T-helper 2 cell (primary cell): ENCODE measurements at places on chromosomes 4 and X.

DNA sequence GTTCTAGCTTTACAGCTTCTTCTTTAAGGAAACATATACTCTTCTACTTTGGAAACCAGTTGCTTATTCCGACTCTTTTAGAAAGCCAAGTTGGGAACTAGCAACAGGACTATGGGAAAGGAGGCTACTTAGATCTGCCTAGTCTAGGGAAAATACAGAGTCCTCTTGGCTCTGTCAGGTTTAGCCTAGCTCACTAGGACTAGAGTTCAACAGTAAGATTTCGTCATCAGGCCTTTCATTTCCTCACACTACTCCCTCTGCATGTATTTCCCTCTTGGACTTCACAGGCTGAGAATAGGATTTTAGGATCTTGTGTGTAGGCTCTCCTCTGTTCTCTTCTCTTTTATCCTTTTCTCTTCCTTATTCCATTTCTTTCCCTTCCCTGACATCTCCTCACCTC, 409.8 kb downstream of the AR start:
- DNase-seq: no peak

- no peak for DNase-seq
Observed at GRCh38 chrX:153830640-153831428, 490 bp upstream of the PDZD4 start.

- DNase-seq: no peak
Observed at GRCh38 chr4:128665514-128665913, 144.0 kb upstream of the JADE1 start.

DNA sequence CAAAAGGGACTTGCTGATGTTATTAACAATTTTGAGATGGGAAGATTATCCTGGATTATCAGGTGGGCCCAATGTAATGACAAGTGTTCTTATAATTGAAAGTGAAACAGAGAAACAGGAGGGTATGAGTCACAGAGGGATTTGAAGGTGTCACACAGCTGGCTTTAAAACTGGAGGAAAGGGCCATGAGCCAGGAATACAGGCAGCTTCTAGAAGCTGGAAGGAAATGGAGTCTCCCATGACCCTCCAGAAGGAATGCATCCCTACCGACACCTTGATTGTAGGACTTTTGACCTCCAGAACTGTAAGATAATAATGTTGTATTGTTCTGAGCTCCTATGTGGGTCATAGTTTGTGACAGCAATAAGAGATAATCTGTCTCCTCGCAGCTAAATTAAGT, 98.0 kb upstream of the STIM2 start:
- no peak for DNase-seq

DNA sequence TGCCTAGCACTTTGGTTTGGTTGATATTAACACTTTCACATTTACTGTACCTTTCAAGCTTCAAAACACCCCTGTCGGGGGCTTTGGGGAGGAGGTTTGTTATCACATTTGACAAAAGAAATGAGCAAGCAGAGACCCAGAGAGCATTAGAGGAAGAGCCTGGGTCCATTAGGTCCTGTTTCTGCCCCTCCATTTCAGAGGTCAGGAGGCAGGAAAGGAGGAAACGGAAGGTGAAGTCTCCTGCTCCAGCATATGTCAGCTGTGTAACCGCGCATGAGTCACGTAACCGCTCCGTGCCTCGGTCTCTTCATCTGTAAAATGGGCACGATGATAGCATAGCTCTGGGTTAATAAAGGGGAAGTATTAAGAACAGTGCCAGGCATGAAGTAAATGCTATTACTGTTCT, 201.9 kb upstream of the BCOR start:
- no peak for DNase-seq

DNA sequence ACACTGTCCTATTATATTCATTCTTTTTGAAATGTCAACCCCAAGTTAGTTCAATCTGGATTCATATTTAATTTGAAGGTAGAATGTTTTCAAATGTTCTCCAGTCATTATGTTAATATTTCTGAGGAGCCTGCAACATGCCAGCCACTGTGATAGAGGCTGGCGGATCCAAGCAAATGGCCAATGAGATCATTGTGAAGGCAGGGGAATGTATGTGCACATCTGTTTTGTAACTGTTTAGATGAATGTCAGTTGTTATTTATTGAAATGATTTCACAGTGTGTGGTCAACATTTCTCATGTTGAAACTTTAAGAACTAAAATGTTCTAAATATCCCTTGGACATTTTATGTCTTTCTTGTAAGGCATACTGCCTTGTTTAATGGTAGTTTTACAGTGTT, 1.6 kb downstream of the CXCL1 start:
- no peak for DNase-seq

GRCh38 chr4:16104520-16104919, 20.7 kb upstream of the PROM1 start:
- DNase-seq: no peak

DNA sequence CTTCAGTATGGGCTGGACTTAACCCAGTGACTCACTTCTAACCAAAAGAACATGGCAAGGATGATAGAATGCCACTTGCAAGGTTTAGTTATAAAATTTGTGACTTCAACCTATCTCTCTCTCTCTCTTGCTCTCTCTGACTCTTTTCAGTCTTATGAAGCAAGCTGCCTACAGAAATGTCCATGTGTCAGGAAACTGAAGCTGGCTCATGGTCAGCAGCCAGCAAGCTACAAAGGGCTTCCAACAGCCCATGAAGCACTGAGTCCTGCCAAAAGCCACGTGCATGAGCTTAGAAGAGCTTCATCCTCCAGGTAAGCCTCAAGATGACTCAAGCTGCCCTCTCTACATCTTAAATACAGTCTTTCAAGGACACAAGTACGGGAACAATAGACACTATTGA, 100.3 kb downstream of the HS3ST1 start:
- DNase-seq: no peak

- DNase-seq: no peak
Observed at GRCh38 chr4:173218411-173219125, 50.0 kb downstream of the GALNT7 start.

- no peak for DNase-seq
Observed at GRCh38 chr4:91631335-91631734, 672.4 kb upstream of the GRID2 start.

- DNase-seq: no peak
Observed at GRCh38 chrX:43813319-43813718, 68.9 kb downstream of the MAOB start.

- no peak for DNase-seq
Observed at GRCh38 chrX:117038918-117039440, 576.2 kb upstream of the CT83 start.

- DNase-seq: no peak
Observed at GRCh38 chr4:531076-531475, 32.1 kb downstream of the PIGG start.

- DNase-seq: no peak
Observed at GRCh38 chrX:11408783-11409182, 115.6 kb downstream of the AMELX start.

DNA sequence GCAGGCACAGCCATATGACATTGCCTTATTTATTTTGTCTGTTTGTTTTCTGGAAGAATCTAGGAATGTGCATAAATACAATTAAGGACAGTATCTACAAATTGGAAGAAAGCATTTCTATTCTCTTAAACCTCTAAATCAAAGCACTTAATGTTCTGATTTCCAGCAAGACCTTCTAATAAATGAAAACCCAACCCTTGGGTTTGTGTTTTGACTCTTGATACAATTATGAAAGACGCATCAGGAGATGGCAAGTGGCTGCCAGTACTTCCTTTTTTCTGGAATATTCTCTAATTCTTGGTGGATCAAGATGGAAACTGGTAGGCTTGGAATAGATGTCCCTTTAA, 437 bp upstream of the CPE start:
- DNase-seq: no peak

- no peak for DNase-seq
Observed at GRCh38 chr4:64781737-64782326, 372.6 kb upstream of the TECRL start.

DNA sequence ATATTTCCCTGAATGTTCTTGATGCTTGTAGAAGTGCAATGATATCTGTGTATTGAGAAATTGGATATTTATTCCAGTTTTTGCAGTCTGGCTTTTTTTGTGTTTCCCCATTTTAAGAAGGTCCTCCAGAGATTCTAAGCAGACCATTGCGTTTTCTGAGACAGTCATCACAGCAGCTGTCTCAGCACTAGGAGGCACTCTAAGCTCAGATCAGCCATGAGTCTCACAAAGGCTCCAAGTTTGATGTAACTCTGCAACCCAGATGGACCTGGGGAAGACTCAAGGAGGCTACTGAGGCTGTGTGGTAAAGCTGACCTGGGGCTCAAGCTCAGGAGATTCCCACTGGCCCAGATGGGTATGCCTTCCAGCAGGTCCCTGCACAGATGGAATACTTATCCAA, 89.3 kb upstream of the CYLC1 start:
- no peak for DNase-seq

DNA sequence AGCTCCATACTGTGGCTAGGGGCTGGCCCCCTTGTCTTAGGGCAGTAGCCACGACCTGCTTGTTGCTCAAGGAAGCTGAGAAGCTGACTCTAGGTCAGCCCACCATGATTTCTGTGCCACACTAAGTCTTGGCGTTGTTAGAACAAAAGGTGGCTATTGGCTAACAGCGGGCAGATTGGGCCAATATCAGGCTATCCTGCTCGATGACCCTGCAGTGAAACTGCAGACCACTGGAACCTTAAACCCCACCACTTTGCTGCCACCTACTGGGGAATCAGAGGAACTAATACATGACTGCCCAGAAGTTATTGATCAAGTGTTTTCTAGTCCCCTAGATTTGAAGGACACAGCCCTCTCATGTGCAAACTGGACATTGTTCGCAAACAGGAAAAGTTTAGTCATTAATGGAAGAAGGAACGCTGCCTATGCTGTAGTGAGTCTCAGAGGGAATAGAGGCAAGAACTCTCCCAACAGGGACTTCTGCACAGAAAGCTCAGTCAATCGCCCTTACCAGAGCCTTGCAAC, 17.0 kb upstream of the PAPSS1 start:
- DNase-seq: no peak

GRCh38 chrX:38583181-38583580, 21.8 kb downstream of the TSPAN7 start:
- no peak for DNase-seq

DNA sequence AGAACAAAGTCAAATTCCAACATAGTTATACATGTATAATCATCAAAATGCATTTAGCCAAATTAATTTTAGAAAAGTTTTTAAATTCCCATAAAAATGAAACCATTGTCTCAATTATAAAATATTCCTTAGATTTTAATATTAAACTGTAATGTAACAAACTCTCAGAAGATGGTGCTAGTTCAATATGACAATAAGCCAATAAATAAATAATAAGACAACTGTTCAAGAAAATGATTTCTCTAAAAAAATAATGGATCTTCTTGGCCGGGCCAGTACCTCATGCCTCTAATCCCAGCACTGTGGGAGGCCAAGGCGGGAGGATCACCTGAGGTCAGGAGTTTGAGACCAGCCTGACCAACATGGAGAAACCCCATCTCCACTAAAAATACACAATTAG, 80.3 kb downstream of the RAB28 start:
- DNase-seq: no peak

DNA sequence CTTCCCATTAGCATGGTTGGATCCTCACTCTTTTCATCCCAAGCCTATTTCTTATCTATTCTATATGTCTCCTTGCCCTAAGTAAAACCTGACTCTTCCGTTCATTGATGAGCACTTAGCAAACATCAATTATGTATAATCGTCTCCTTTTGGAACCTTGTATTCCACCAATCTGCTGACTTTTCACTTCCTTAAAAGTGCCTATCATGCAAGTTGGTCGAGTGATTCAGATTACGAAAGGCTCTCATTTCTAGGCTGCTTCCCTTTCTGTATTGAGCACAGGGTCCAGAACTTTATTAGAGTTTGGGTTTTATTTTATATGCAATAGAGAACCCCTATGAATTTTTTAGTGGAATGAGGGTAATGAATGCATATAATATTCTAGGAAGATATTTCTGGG, 27.1 kb upstream of the ALB start:
- no peak for DNase-seq

DNA sequence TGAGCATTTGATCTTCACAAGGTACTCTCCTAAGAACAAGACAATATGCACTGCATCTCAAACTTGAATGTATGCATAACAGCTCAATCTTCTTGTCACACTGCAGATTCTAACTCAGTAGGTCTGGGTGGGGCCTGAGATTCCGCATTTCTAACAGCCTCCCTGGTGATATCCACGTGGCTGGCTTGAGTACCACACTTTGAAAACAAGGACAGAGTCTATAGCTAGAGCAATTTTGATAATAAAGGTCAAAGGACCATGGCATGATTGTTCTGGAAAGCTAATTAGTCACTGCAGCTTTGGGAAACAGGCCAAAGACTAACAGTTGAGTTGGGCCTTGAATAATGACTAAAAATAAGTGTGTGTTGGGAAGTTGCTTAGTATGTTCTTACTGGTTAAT, 213.3 kb downstream of the GBA3 start:
- DNase-seq: no peak

DNA sequence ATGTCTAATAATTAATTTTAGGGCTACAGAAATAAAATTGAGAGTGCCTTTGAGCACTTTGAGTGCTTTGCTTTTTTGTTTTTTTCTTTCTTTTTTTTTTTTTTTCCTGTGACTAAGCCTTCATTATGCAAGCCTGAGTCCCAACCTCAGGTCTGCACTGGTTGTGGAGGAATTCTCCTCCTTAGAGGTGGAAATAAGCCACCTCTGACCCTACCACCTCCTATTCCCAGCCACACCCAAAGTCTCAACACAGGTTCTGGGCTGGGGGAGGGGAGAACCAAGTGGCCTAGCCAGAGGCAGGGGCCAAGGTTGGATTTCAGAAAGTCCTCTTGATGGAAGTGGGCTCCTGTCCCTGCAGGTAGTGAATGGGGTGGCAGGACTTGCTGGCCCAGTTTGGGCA, 180.2 kb downstream of the ARAP2 start:
- DNase-seq: no peak

DNA sequence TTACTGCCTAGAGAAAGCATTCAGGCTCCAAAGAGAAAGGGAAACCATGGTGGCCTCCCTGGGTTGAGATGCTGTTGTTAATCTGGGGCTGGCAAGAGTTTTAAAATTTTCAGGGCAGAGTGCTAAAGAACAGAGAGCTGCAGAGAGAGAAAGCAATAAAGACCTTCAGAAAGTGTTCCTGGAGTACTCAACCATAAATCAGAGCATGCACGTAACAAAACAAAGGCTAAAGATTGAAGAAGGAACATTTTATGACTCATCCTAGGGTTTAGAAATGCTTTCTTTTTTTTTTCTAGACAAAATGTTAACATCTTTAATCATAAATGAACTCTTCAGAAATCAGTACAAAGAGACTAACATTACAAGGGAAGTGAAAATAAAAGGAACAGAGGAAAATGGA, 562.3 kb upstream of the NDST4 start:
- no peak for DNase-seq

DNA sequence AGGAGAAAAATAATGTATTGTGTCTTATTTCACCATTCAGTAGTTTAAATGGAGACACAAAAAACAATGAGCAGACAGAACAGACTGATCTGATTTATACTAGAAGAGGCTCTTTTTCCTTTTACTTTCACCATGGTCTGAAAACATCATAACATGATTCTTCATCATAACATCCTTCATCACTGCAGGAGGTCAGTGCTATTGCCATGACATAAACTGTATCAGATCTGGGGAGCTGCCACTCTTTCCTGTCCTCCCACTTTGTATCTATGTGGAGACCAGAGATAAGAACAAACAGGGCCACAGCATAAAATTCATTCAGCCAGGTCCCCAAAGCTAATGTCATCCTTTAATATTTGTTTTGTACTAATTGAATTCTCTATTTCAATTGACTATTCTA, 25.2 kb downstream of the SOD3 start:
- no peak for DNase-seq

- DNase-seq: no peak
Observed at GRCh38 chr4:118814058-118814457, 21.9 kb downstream of the SEC24D start.
